ENCODE measurements at places on chromosomes 16 and 17.

DNA sequence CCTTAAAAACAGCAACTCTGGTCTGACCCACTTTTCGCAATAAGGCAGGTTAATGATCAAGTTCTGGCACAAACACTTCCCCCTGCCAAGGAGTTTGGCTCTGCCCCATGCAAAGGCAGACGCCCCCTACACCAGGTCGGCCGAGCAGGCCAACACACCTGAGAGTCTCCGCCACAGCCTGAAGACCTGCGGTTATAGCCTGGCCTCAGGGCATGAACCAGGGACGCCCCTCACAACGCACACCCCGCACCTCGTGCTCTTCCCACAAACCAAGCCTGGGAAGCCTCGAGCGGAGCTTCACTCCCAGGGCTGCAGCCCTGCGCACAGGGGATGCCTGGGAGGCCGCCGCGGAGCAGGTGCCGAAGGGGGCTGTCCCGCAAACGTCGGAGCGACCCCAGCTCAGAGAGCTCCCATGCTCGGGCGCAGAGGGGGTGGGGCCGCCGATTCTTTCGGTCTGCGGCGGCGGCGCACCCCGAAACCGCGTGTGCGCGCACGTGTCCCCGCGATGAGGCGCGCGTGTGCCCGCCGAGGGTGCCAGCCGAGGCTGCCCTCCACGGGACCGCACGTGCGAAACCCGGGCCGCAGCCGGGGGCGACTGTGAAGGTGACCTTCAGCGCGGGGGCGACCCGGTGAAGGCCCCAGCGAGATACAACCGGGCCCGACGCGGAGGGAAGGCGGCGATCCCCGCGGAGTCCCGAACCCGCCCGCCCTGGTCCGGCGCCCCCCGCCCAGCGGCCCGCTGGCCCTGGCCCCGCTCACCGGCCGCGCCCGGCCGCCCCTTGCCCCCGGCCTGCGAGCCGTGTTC, 559 bp downstream of the CLUH start:
- no peak for DNase-seq

GRCh38 chr16:68363658-68364521, 53.1 kb downstream of the PRMT7 start:
- no peak for DNase-seq

DNA sequence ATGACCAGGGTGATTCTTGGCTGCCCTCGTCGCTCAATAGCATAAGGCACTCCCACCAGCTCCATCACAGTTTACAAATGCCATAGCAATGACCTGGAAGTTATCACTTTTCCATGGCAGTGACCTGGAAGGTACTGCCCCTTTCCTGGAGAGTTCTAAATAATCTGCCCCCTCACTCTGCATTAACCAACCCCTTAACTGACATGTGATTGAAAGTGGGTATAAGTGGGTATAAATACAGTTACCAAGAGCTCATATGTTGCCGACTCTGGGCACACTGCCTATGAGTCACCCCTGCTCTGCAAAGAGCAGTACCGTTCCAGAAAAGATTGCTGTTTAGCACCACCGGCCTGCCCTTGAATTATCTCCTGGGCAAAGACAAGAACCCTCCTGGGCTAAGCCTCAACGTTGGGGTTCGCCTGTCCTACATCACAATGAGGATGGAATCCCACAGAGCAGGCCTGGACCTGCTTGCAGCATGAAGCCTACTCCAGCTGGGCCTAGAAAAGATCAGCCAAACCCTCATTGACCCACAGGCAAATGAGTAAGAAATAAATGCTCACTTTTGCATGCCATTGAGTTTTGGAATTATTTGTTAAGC, 95.2 kb upstream of the SEC14L1 start:
- no peak for DNase-seq

DNA sequence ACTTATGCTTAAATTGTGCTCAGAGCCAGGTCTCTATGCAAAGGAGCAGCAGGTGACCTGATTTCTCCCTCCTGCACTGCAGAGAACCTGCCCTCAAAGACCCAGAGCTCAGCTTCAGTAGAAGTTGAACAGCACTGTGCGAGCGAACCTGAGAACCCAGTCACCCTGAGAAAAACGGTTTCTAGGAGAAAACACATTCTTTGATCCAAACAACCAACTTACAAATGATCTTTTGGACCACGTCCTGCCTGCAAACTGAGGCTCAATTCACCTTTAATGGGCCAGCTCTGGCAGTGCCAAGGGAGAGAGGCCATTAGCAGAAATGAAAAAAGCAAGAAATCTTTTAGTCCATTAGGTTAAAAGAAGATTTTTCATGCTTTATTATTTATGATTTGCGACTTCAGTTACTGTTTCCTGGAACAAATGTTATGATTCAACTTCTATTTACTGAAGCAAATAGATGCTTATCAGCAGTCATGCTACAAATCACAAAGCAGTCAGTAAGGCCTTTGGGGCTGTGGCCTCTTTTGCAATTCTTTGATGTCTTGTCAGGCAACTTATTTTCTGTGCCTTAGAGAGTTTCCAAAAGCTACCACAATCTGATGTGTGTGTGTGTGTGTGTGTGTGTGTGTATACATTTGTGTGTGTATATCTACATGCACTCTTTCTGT, 65.7 kb upstream of the LRRC37A3 start:
- no peak for DNase-seq

GRCh38 chr17:27457731-27458523, 1.7 kb downstream of the KSR1 start:
- no peak for DNase-seq

DNA sequence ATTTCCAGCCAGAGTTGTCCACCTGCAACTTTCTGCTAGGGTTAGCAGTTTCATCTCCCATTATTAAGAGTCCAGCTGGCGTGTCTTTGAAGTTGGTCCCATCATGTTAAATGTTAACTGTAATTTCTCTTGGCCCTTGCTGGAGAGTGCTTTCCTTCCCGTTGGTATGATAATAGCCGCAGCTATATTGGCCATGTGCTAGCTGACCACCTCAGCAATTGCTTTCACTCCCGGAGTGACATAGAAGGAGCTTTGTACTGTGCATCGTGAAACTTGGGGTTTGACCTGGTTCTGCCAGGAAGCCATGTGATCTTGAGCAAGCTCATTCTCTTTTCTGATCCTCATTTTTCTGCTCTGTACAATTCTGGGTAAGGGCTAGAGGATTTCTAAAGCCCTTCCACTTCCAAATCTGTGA, 81.0 kb upstream of the TBX2 start:
- no peak for DNase-seq

Data from natural killer cell treated with Interleukin-12 subunit alpha and Interleukin-12 subunit beta and Interleukin-15 and Interleukin-18, amount 100 ng/mL, for 72 hours (primary cell).